ENCODE measurements at places on chromosomes 11 and 22.

- DNase-seq: no peak
Observed at GRCh38 chr22:49967706-49968208, 7.2 kb downstream of the PIM3 start.

DNA sequence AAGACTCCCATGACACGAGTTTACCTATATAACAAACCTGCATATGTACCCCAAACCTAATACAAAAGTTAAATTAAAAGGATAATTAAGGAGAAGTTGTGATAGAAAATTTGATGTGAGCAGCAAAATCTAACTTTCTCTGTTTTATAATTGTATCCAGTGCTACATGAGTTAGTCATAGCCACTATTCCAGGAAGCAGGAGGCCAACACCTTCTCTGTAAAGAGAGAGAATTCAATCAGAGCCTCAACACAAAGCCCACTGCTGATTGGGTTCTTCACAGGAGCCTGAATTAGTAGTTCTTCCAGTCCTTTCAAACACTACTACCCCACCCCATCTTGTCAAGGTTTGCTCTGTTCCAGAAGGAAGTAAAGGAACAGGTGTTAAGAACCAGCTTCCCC lies 84.2 kb downstream of the BLID start:
- DNase-seq: no peak

DNA sequence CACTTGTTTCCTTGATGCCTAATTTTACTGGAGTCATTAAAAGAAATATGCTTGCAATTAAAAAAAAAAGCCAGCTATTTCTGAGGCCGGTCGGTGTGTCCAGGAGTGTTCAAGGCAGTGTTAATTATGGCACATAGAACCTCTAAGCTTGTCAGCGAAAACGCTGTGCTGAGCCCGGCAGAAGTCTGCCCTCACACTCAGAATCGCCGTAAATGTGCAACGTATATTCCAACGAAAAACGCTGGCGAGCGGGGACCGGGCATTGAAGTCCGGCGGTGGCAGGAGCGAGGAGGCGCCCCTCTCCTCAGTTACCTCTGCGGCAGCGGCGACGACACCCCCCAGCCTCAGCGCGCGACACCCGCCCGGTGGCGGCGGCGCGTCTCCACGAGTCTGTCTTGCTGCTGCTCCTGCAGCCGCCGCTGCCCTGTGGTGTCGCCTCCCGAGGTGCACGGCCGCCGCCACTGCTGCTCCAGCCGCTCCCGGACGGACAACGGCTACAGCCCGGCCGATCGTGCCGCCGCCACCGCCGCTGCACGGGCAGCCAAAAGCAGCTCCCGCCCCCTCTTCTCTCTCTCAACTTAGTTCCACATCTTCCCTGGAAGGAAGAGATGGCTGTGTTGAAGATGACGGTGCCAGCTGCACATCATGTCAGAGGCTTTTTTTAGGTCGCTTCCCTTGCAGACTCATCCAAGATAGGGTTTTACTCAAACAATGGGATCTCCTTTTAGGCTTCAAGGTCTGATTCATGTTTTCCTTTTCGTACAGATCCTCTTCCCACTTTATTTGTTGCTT lies 56.0 kb downstream of the JAM3 start:
- DNase-seq: no peak

- no peak for DNase-seq
Observed at GRCh38 chr11:128732471-128733277, 38.8 kb downstream of the FLI1 start.

- no peak for DNase-seq
Observed at GRCh38 chr22:42931421-42932196, 74.5 kb upstream of the ARFGAP3 start.

DNA sequence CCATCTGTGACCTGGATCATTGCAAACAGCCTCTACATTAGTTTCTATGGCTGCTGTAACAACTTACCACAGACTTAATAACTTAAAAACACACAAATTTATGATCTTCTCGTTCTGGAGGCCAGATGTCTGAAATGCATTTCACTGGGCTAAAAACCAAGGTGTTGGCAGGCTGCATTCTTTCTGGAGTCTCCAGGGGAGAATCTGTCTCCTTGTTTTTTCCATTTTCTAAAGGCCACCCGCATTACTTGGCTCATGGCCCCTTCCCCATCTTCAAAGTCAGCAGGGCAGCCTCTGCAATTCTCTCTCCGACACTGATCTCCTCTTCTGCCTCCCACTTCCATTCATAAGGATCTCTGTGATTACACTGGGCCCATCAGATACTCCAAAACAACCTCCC lies 11.6 kb downstream of the SCGB1A1 start:
- DNase-seq: no peak

GRCh38 chr11:122692444-122692843 lies 36.9 kb downstream of the UBASH3B start:
- DNase-seq: no peak

DNA sequence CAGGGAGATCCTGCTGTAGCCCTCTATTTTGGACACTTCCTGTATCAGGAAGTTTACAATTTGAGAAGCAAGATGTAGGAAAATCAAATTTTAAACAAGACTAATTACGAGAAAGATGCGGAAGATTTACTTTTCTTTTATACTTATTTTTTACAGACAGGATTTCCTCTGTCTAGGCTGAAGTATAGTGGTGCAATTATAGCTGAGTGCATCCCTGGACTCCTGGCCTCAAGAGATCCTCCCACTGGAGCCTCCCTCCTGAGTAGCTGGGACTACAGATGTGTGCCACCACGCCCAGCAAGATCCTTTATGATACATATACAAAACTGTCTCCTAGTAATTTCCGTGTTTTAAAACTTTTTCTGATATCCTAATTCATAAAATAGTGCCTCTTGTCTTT lies 17.2 kb upstream of the CARD18 start:
- no peak for DNase-seq

GRCh38 chr22:43241699-43242386 lies 54.9 kb upstream of the TTLL12 start:
- DNase-seq: no peak

GRCh38 chr22:19984851-19985811 lies 31.5 kb downstream of the ARVCF start:
- DNase-seq: no peak

DNA sequence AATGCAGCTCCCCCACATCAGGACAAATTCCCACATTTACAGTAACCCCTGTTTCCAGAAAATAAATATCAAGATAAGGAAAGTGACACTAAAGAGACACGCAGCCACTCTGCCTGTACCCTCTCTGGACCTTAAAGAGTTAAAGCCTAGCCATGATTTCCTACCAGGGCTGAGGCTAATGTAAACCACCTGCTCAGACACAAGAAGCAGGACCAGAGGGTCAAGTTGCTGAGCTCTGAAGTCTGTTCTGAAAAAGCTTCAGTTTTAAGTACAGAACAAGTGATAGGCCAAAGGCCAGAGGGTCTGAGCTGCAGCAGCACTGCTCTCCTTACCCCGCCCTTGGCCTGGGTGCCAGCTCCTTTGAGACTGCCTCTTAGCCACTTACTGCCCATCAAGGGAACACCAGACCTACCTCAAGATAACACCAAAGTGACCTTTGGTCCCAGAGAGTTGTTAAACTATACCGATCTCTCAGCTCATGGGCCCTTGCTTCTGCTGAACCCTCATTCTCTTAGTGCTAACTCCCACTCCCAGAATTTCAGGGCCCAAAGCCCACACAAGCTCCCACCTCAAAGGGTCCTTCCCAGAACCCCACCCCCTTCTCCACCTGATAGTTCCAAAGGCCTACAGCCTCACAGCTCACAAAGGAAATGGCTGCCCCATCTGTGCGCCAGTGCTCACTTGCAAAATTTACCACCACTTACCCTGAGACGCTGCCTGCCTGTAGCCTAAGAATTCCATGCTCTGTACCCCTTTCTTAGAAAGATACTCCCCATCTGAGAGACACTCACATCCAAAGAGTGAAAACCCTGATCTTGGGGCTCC lies 40.5 kb downstream of the IL18BP start:
- DNase-seq: no peak

DNA sequence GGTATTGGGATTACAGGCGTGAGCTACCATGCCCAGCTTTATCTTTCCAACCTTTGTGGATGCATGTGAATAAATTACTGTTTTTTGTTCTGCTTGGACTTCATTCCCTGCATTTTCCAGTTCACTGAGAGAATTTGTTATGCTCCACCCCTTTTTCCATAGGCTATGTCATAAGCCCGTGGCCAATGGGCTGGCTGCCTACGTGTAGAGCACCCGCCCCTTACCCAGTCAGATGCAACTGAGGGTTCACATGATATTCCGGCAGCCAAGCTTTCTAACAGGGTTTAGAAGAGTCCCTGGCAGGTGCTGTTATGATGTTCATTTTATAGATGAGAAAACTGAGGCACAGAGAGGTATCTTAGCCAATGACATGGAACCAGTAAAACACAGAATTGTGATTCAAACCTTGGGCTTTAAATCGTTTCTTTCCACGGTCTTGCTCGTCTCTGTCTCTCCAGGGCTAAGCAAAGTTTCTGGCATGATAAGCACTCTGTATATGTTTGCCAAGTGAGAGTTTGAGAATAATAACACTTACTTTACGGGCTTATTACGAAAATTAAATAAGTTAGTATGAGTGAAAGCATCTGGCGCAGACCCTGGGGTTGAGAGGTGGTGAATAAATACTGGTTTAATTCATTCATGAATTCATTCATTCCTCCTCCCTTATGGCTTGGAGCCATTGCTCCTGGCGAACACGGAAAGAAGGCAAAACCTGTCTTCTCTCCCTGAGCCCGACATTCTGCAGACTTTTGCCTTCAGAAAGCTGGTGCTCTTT lies 42.4 kb upstream of the RASD2 start:
- no peak for DNase-seq

GRCh38 chr11:100830274-100830673 lies 143.2 kb downstream of the ARHGAP42 start:
- no peak for DNase-seq

GRCh38 chr11:64251016-64251752 lies at the start of gene PLCB3:
Gene PLCB3, plus strand, starts transcription at chr11:64251530. Its CDS starts 120 bp downstream, at chr11:64251650.
- DNase-seq: no peak

DNA sequence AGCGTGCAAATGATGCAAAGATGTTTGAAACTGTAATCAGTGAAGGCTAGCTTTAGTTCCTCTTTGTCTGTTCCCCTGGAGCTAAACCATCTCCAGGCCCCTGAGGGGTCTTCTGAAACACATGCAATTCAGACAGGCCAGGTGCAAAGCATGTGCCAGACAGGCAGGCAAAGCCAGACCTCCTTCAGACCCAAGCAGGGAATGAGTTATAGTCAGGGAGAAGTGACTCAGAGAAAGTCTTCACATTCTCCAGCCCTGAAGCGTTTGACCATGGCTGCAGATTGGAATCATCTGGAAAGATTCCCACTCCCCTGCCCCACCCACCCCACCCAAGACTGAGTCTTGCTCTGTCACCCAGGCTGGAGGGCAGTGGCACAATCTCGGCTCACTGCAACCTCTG lies 187.0 kb upstream of the ISX start:
- no peak for DNase-seq

- DNase-seq: peak; percentile 18
Observed at GRCh38 chr11:68775951-68776388, 24.6 kb upstream of the TESMIN start.

DNA sequence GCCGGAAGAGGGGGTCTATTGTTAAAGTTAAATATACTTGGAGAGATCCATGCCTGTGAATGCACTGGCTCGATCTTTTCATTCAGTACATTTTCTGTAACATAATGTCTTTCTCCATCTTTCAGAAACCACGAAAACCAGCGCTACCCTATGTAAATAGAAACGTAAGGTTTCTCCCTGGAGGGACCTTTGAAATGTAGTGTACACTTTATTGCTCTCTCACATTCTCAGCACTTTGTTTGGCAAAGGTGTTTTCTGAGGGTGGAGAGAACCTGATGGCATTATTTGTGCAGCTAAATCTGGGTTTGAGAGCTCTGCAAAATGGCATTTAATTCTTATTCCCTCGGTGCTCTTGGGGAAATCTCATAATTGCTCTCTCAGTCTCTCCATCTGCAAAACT lies 468.4 kb downstream of the NELL1 start:
- no peak for DNase-seq

DNA sequence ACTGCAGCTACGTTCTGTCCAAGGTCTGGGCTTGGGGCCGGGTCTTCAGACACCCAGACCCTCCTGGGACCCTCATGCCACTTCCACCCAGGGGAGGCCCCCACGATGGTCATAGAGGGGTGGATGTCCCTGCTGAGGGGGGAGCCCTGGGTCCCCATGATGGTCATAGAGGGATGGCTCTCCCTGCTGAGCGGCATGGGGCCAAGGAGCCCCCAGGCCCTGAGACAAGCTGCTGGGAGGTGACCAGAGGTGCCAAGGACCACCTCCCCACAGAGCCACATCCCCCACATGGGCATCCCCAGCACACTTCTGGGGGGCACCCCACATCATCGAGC lies 7.2 kb downstream of the MUC5B start:
- DNase-seq: no peak

GRCh38 chr11:11313902-11314692 lies 39.0 kb downstream of the CSNK2A3 start:
- DNase-seq: no peak

GRCh38 chr11:120001178-120002090 lies 136.5 kb downstream of the TRIM29 start:
- DNase-seq: no peak

DNA sequence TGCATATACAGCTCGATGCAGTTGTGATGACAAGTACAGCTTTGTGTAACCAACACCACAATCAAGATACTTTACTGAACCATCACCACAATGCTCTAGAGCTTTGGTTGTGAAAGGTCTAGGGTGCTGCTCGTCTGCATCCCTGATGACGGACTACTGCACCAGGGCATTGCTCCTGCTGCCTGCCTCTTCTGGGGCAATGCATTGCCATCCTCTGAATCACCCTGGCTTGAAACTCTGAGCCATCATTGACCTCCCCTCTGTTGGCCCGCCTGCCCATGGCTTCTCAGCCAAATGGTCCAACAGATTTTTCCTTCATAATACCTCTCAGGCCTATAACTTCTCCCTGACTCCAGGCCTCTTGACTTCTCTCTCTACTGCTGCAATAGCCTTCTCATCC lies 77.4 kb upstream of the CSNK2A3 start:
- DNase-seq: no peak

GRCh38 chr22:31954535-31955523 lies 10.5 kb downstream of the YWHAH start:
- DNase-seq: no peak

GRCh38 chr11:57514538-57515331 lies 767 bp downstream of the SLC43A1 start:
- DNase-seq: no peak

- DNase-seq: no peak
Observed at GRCh38 chr11:130416906-130417305, 11.5 kb downstream of the ADAMTS8 start.

DNA sequence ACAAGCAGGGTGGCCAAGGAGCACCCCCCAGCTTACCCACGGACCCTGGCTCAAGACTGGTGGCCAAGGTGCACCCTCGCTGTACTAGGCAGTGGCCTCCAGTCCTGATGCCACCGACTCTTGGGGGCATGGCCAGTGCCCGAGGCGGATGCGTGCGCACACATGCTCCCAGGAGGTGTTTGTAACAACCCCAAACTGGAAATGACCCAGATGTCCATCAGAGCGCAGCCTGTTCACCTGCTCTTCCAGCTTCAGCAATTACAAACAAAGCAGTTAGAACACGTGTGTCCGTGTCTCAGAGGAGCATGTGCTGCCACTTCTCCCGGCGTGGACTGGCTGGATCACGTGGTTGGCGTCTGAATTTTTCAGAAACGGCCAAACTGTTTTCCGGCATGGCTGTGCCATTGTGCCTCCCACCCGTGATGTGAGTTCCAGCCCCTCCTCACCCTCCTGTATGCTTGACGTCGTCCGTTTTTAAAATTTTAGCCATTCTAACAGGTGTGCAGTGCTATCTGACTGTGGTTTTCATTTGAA lies 7.1 kb upstream of the MUC6 start:
- DNase-seq: no peak
